ENCODE measurements at places on chromosomes 16 and 17.

GRCh38 chr17:83012868-83013778 lies 66.3 kb upstream of the METRNL start:
- peak; percentile 83 for DNase-seq

GRCh38 chr16:16027728-16028310 lies 78.4 kb downstream of the ABCC1 start:
- no peak for DNase-seq

DNA sequence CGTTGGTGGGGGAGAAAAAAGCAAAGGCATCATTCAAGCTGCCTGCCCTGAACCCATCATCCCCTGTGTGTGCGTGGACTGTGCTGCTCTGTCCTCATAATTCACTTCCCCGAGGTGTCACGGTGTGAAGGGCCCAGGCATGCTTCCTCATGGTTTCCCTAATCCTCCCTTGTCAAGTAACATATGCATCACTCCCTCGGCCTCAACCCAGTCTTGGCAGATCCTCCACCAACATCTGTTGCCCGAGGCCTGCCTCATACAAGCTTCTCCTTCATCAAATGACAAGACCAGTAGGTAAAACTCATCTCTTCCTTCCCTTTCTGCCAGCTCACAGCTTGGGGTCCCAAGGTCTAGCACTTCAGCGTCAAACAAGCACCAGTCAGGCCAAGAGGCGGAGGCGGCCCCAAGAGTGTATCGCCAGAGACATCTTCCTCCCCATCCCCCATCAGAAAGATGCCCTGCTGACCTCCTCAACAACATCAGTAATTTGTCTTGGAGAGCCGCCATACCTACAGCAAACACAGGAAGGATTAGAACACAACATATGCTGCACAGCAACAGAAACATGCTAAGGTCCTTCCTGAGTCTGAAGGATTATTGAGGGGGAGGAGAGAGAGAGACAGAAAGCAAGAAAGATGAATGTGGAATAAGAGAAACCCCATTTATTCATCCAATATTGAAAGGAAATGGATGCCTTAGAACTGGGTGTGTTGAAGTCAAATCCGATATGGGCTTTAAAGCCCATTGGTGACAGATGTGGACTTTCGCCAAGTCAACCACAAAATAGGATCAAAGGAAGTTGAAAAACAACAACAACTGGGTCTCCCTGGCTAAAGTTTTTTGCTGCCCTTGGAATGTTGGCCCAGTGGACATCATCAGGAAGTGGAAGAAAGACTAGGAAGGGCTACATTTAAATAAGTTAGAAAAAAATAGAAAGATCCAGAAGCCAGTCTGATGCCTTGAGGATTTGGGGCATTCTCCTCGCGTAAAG lies 38.4 kb downstream of the SOX9 start:
- no peak for DNase-seq

- DNase-seq: no peak
Observed at GRCh38 chr17:1384905-1385435, 15.1 kb downstream of the YWHAE start.

DNA sequence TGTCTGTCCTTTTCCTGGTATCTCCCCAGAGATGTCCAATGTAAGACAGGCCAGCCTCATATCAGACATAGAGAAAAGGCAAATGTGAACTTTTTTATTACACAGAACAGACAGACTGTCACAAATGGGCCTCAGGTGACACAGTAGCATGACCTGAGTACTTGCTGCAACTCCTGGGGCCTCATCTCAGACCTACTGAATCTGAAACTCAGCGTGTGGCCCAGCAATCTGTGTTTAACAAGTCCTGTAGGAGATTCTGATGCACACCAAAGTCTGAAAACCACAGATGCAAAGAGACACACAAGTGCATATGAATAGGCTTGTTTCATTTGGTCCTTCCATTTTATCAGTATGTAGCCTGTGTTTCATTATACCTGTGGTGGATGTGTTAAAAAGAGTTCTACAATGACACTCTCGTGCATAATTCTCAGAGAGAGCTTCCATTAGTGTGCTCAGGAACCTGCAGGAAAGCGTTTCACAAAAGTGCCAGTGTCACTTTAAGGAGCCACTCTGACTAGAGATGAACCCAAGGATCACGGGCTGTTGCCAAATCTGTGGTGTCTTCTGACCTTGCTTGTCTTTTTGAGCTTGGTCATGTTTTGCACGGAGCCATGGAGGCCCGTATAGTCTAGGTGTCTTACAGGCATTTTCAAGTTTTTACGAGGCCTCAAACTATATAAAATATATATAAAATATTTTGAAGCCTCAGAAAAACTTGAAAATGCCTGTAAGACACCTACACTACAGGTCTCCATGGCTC lies 33.8 kb upstream of the NF1 start:
- DNase-seq: no peak

DNA sequence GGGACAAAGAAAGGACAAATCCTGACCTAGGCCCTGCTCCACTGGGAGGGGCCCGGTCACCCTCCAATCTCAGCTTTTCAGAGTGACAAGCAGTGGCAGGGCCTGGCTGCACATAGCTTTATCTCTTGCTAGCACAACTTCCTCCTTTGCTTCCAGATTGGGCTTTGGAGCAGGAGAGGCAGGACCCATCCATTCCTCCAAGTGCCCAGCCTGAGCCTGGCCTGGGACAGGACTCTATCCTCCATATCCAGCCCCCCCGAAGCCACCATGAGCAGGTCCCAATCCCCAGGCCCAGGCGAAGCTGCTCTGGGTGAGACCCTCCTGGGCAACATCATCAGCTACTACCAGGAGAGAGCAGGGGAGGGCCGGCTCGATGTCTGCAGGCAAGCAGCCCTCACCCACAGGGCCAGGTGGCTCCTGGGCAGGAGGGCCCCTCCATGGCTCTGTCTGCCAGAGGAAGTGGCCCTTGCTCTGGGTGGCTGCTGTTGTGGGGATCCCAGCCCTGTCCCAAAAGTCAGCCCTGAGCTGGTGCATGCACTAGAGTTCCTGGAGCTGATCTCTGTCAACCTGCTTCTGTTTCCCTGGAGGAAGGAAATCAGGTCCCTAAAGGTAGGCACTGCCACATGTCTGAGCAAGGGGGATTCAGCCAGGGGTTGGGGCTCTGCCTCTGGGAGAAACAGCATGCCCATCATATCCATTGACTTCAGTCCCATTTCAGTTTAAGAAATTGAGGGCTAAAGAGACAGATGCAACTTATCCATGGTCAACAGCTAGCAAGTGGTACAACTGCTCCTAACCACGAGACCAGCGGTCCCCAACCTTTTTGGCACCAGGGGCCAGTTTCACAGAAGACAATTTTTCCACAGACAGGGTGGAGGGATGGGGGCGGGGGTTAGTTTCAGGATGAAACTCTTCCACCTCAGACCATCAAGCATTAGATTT lies 58.9 kb downstream of the TK2 start:
- DNase-seq: no peak
